ENCODE measurements at places on chromosomes 1 and 21. TPM values are rescaled to one million over a fixed set of nuclear protein-coding genes. Genes with fewer than 3 reads are reported as not detected.

- DNase-seq, result no peak
These were observed 418.7 kb upstream of the VAMP3 start for GRCh38 chr1:7352364-7352763.

GRCh38 chr21:41152147-41152546 is 15.8 kb upstream of the BACE2 start:
- no peak for DNase-seq

DNA sequence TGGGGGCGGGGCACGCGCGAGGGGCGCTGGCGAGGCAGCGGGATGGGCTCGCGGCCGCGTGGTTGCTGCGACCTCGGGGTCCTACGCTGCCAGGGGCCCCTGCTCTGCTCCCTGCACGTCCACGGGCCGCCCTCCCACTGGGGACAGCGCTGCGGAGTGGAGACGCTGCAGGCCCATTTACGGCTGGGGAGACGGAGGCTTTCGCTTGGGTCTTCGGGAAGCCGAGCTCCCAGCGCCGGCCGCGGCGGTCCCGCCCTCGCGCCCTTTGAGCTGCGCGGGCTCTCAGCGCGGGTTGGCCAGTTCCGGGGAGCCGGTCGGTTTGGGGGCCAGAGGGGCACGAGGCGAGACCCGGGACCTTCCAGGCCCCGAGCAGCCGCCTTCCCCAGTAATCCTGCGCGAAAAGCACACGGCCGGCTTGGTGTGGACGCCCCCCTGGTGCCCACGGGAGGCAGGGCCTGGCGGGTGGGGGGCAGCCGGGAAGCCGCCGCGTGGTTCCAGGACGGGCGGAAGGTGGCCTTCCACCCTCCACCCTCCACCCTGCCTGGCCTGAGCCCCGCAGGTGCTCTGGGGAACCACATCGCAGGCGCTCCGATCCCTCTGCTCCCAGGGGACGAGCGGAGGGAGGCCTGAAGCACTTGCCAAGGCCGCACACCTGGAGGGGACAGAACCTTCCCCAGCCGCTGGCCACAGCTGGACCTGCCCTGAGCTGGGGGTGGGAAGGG is 570 bp upstream of the PEX10 start:
- peak; percentile 54 for DNase-seq

- no peak for DNase-seq
These were observed 2.0 kb upstream of the B3GALT5 start for GRCh38 chr21:39610703-39611102.

DNA sequence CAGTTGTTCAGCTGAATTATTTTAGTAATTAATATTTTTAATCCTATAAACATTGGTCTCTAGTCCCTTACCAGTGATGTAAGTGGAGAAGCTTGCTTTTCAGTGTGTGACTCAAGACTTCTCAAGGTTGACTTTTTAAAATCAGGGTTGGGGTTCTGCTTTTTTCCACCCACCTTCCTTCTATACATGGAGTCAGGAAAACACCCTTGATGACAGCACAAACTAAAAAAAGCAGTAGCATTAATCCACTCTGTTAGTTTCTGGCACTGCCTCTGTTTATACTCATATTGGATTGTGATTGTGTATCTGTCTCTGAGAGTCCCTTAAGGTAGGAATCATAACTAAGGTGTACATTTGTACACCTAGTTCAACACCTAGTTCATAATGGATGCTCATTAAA is 8.3 kb upstream of the PLEKHO1 start:
- DNase-seq, result no peak

- DNase-seq, result no peak
These were observed 13.6 kb upstream of the TARS2 start for GRCh38 chr1:150473659-150474058.

DNA sequence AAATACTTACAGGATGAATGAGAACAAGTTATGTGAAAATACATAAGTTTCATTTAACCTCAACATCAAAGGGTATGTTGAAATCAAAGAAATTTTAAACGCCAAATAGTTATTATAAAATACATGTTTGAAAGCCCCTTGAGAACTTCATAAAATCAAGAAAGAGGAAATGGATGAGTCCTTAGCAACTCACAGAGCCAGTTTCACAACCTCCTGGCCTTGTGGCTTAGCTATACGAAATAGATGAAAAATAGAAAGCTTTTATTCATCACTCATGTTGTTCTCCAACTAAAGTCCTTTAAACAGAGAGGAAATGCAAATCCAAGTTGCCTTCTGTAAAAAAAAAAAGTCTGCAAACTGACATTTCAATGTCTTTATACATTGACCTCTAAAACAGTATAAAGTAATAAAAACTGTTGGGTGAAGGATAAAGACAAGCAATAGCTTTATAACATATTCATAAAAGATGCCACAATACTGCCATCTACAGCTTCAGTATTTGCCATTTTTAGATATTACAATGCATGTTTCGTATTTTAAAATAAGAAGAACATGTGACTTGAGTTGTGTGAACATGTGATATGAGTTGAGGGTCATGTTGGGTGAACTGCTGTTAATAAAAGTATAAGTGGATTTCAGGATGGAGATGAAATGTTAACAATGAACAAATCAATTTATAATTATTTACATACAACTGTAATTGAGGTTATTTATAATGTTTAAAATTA is 847.8 kb downstream of the MRPL39 start:
- no peak for DNase-seq

DNA sequence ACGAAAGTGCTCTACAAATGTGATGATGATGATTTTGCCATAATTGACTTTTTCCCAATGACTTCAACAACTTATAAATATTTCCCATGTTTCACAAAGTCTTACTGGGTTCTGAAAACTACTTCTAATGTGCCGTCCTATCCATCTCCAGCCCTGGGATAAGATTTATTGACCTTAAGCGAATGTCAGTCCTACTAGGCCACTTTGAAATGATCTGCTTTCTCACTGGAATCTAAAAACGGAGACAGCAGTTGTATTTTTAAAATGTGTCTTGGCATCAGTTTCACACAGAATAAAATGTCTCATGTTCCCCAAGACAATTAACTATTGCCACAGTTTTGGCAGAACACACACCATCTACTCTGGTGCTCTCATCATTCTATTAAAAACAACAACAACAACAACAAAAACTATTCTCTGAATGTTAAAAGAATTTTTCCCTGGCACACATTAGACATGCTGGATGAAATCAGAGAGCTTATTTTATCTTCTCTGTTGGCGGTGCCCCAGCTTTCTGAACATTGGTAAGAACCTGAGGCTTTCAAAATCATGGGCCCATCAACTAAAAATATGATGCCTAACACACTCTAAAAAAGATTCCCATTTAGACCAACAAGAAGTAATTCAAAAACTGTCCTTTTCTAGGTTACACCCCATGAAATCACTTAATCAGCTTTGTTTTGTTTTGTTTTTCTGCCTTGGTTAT is 23.1 kb upstream of the DNASE2B start:
- no peak for DNase-seq

DNA sequence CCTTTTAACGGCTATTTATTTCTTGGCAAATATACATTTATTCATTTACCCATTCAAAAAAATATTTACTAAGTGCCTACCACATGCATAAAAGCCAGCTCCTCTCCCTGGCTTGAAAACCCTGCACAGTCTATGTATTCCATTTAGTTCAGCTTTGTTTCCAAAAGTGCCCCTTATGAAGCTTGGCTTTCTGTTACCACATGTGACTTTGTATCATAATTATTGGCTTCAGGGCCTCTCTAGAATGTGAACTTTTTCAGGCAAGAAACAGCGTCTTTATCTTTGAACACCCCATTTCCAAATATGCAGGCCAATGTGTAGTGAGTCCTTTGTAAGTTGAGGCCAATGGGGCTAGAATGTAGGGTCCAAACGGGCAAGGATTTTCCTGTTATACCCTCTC is 69.4 kb downstream of the CACHD1 start:
- no peak for DNase-seq

- DNase-seq, result no peak
These were observed 74.9 kb downstream of the JAK1 start for GRCh38 chr1:64891448-64891825.

DNA sequence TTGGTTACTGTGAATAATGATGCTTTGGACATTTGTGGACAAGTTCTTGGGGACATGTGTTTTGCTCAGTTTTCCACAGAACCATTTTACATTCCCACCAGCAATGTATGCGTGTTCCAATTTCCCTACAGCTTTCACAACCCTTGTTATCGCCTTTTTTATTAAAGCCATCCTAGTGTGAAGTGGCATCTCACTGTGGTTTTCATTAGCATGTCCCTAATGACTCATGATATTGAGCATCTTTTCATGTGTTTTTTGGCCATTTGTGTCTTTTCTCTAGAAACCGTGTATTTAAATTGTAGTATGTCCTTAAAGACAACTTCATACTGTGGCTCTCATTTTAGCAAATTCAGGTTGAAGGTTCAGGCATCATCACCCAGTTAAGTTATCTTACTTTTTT is 132.1 kb downstream of the TGFBR3 start:
- no peak for DNase-seq

DNA sequence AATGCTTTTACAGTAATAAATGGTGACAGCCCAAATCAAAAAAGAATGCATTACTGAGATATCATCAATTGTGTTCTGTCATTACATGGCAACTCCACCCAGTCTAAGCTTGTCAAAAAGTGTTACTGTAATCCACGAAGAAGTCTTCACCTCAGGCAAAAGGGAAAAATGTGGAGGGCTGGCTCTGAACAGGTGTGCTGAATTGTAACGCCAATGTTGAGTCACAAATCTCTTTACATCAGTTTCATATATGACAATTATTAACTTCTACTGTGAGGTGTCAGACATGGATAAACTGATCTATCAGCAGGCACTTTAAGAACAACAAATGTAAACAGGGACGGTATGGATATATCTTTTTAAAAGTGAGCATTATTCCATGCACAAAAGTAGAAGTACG is 98.5 kb upstream of the DMRTA2 start:
- no peak for DNase-seq

DNA sequence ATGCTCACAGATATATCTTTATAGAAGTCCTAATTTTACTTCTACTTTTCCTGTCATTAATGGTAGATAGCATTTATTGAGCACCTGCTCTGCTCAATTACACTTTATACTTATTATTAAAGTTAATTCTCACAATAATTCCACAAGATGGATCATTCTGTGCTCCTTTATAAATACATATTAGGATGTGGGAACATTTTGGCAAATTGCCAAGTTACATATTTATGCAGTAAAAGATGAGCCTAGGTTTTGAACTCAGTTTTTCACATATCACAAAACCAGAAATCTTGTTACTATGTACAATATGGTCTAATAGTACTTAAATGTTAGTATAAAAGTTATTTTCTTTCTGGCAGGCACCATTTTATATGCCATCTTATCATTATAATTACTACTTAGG is 895.0 kb upstream of the B3GALT2 start:
- DNase-seq, result no peak

DNA sequence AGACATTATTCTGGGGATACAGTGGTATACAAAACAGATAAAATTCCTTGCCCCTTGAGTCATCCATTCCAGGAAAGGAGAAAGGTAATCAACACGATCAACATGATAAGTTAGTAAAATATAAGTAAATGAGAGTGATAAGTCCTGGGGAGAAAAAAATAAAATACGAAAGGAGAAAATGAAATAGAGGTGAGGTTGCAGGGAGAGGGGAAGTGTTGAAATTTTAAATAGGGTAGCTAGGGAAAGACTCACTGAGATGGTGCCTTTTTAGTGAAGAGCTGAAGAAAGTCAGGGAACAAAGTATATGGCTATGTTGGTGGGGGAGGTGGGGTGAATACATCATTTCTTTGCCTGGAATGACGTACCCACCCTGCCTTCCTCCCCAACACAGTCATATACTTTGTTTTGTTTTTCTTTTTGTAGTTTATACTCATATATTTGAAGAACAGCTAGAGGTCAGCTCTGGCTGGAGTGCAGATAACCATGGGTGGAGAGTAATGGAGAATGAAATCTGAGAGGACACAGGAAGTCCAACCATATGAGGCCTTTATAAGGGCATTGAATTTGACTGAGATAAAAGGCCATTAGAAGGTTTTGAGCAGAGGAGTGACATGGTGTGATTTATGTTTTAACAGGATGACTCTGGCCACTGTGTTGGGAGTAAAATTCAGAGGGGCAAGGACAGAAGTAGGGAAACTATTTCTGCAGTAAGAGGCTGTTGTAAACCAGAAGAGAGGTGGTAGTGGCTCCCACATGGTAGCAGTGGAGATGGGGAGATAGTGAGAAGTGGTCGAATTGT is 54.8 kb downstream of the OSBPL9 start:
- peak; percentile 86 for DNase-seq

DNA sequence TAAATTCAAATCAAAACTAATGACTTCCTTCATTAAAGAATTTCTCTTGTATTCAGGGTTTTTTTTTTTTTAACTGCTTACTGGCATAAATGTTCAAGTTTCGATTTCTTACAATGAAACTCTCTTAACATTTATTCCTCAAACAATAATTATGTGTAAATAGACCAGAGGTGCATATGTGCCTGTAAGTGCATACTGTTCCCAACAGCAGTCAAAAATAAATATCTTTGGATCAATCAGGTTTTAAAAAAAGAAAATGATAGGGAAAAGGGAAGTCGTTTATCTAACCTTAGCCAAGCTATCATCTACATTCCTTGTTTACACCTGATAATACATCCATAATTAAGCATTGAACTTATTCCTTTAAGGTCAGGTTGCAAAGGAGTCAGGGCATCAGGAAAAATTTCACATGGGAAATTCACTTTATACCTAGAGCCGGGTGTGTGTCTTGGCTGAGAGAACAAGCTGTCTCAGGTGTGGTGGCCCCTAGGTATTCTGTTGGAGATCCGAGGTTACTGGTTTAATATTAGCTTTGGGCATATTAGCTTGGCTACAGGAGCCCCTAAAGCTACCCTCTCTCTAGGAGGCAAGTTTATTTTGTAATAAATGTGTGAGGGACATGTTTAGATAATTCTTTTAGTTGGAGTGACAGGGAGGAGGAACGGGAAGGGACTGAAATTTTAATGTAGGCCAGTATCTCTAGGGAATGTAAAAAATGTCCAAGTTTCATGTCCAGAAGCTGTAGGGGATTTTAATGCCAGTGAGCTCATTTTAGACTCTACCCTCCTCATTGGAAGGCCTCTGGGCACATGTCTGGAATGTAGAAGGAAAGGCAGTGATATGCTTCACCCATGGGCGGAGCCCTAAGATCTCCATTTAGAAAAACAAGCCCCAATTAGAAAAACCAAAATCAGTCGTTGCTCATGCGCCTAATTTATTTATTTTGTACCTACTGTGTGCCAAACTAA is 327.9 kb upstream of the PROX1 start:
- DNase-seq, result no peak

DNA sequence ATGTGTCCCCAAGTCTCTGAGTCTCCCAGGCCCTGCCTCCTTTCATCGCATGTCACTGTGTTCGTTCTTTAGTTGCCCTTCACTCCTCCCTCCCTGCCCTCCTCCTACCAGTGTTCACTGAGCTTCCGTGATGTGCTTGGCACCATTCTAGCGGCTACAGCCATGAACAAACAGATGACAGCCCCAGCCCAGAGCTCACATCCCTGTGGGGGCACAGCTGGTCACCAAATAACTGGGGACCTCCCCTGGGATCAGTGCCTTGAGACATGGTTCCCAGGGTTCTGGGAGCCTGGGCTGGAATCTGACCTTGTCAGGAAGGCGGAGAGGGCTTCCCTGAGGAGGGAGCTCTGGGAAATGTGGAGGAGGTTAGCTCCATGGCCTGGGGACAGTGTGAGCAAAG is 320.7 kb downstream of the PTPRU start:
- DNase-seq, result no peak

- DNase-seq, result peak; percentile 84
These were observed 35.8 kb downstream of the PIK3CD start for GRCh38 chr1:9687120-9687873.

Gene FCRL2
- total RNA-seq, result not detected

Gene TCP10L
- not detected for total RNA-seq

Gene SERTAD4
- 4.2 TPM for total RNA-seq

Gene GJA9
- not detected for total RNA-seq

Gene PGLYRP4
- not detected for total RNA-seq

Gene NPHS2
- total RNA-seq, result not detected

Measured in M059J (cell line).